LHCN-M2 (cell line): ENCODE measurements at places on chromosomes 1 and 21. TPM values are rescaled to one million over a fixed set of nuclear protein-coding genes. Genes with fewer than 3 reads are reported as not detected.

- no peak for DNase-seq
Observed at GRCh38 chr1:221408117-221408803, 333.6 kb downstream of the DUSP10 start.

KCNT2 gene
- total RNA-seq = 0.92 and 1.2 TPM in 2 replicates

DNA sequence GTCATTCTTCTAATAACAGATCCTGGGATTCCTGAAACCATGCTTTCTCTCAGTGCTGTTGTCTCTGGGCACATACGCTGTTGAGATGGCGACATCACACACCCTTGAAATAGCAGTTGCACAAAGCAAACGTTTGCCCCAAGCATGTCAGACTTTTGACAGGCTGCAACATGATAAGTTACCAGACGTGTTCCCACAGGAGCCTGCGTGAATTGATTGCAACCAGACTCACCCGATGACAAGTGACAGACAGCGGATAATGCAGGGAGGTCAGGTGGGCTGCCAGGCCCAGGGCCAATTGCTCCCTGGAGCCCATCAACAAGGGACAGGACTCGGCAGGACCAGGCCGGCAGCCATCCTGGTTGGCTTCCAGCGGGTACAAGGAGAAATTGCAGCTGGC lies 310.9 kb downstream of the SIPA1L2 start:
- DNase-seq = no peak

- no peak for DNase-seq
Observed at GRCh38 chr1:76669131-76669530, 198.1 kb upstream of the ST6GALNAC5 start.

DNA sequence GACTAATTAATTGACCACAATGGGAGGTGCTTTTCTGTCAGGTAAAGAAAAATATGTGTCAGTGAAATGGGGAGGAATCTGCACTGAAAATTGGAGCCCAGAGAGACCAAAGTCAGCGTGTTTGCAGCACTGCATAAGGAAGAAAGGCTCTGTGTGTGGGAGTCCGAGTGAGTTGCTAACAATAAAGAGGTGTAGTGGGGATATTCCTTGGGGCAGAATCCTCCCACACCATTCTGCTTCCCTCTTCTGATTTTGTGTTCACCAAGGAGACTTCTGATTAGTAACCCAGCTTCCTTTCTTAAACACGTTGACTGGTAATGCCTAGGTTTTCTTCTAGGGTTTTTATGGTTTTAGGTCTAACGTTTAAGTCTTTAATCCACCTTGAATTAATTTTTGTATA lies 240.5 kb downstream of the RPS6KC1 start:
- no peak for DNase-seq

- DNase-seq = no peak
Observed at GRCh38 chr1:239587066-239587465, 200.7 kb downstream of the CHRM3 start.

UTS2 gene
- total RNA-seq = not detected in 2 replicates

GRCh38 chr1:53654216-53655210 lies 84.5 kb downstream of the GLIS1 start:
- peak; percentile 60 for DNase-seq

- no peak for DNase-seq
Observed at GRCh38 chr21:46021978-46022544, 40.5 kb downstream of the COL6A1 start.
